ENCODE measurements at places on chromosomes 5 and 9. TPM values are rescaled to one million over a fixed set of nuclear protein-coding genes. Genes with fewer than 3 reads are reported as not detected.

DNA sequence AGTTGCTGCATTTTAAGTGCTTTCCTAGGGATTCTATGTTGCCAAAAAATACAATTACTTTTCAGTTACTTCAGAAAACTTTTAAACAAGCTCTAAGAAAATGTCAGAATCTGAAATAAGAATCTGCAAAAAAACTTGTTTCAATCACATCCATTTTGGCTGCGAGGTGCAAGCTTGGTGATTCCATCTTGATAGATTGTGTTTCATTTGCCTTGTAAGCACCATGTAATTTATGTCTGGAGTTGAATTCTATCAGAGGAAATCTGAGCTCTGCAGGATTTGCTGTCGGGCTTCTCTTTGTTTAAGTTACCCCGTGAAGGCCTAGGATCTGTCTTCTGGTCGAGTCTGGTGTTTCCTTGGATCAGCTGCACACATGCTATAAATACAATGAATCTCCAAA lies 40.4 kb upstream of the MAN2A1 start:
- DNase-seq, result no peak

DNA sequence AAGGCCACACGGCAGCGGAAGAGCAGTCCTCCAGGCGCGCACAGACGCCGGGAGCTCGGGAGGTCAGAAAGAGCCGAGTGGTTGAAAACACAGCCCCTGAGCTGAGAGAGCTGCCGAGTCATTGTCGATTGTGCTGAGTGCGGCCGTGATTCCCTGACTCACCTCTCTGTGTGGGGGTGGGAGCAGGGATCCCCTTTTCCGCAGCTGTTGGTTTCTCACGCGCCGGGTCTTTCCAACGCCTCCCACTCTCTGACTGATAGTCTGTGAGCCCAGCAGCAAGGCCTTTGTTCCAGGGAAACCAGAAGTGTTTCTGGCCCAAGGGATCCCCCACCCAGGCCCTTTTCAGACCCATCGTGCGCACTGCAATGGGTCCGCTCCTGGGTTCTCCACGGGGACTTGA lies 97.3 kb downstream of the MRPL36 start:
- DNase-seq, result no peak

DNA sequence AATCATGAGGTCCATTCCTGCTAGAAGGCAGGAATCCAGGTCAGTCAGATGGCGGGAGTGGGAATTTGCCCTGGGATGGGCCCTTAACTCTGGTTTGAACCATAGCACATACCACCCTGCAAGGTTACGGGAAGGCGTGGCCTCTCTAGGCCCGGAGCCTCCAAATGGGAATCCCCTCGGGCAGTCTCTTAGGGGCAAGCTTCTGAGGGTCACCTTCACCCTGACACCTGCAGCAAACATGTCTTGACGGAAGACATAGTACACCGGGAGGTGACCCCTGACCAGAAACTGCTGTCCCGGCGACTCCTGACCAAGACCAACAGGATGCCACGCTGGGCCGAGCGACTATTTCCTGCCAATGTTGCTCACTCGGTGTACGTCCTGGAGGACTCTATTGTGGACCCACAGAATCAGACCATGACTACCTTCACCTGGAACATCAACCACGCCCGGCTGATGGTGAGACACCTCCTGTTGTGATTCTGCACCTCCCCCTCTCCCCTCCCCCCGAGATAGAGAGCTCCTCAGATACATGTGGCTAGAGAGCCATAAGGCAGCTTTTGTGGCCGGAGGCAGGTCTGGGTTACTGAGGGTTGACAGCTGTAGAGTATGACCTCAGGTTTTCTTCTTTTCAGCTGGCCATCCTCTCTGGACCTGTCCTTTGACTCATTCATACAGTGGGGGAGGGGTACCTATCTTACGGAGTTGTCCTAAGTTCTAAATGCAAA lies 957 bp downstream of the PRELID1 start:
- no peak for DNase-seq

Gene MYOT
- total RNA-seq, result 0.64 TPM

Gene FOXD4L6
- not detected for total RNA-seq

Gene C7
- 326 TPM for total RNA-seq
